T-cell (primary cell): ENCODE measurements at places on chromosomes 12 and 14. TPM values are rescaled to one million over a fixed set of nuclear protein-coding genes. Genes with fewer than 3 reads are reported as not detected.

TGFB3 gene
- 9.6 TPM for total RNA-seq

GYS2 gene
- not detected for total RNA-seq

KRT82 gene
- total RNA-seq: not detected

FSCB gene
- total RNA-seq: not detected

PTPRO gene
- 11.5 TPM for total RNA-seq

BEST3 gene
- total RNA-seq: not detected

HOXC9 gene
- total RNA-seq: not detected

PAN2 gene
- 126 TPM for total RNA-seq

STAC3 gene
- 2.8 TPM for total RNA-seq

AICDA gene
- total RNA-seq: not detected

SERPINA12 gene
- not detected for total RNA-seq

KCNC2 gene
- total RNA-seq: not detected

IFNG gene
- total RNA-seq: 1.1 TPM

ATL1 gene
- 3.2 TPM for total RNA-seq

KIAA0586 gene
- 33.9 TPM for total RNA-seq

CAPZA3 gene
- not detected for total RNA-seq

TMEM119 gene
- total RNA-seq: 0.13 TPM

WIF1 gene
- total RNA-seq: not detected

B4GALNT3 gene
- 2.8 TPM for total RNA-seq

NABP2 gene
- total RNA-seq: 15.0 TPM

LALBA gene
- not detected for total RNA-seq

KCNMB4 gene
- total RNA-seq: 1.5 TPM

SLC8A3 gene
- 0.06 TPM for total RNA-seq

KCTD10 gene
- total RNA-seq: 28.6 TPM

ABCB9 gene
- 6.1 TPM for total RNA-seq

SLC38A2 gene
- total RNA-seq: 265 TPM

FAM181A gene
- total RNA-seq: not detected

RGS6 gene
- total RNA-seq: not detected

SMCO3 gene
- not detected for total RNA-seq

PSMC1 gene
- total RNA-seq: 57.3 TPM

ACAD10 gene
- 28.8 TPM for total RNA-seq

OVCH1 gene
- total RNA-seq: not detected

PGF gene
- total RNA-seq: not detected

PLD4 gene
- total RNA-seq: 4.9 TPM

TSPAN9 gene
- total RNA-seq: 0.56 TPM

NOP9 gene
- 30.6 TPM for total RNA-seq

ABCD2 gene
- 10.9 TPM for total RNA-seq

BRF1 gene
- 66.5 TPM for total RNA-seq

HSPA2 gene
- 2.1 TPM for total RNA-seq

MYO1H gene
- total RNA-seq: not detected

MON2 gene
- total RNA-seq: 65.9 TPM

TPPP2 gene
- not detected for total RNA-seq

FAM222A gene
- 4.2 TPM for total RNA-seq

TTC6 gene
- total RNA-seq: not detected

EML5 gene
- 4.9 TPM for total RNA-seq

SIRT4 gene
- total RNA-seq: 0.73 TPM

TCL1B gene
- total RNA-seq: 0.53 TPM

CLEC6A gene
- total RNA-seq: not detected

EIF2S3B gene
- total RNA-seq: 0.28 TPM

PTPRB gene
- not detected for total RNA-seq

AVPR1A gene
- 0.09 TPM for total RNA-seq

PPP2R5E gene
- total RNA-seq: 40.6 TPM

SIX1 gene
- total RNA-seq: not detected

SIVA1 gene
- total RNA-seq: 79.5 TPM

FBLN5 gene
- total RNA-seq: 9.9 TPM

LRIG3 gene
- 0.13 TPM for total RNA-seq
